ENCODE measurements at places on chromosomes 13 and 19.
A peak's percentile ranks its signal among the peaks of the same experiment; 100 is the strongest.

DNA sequence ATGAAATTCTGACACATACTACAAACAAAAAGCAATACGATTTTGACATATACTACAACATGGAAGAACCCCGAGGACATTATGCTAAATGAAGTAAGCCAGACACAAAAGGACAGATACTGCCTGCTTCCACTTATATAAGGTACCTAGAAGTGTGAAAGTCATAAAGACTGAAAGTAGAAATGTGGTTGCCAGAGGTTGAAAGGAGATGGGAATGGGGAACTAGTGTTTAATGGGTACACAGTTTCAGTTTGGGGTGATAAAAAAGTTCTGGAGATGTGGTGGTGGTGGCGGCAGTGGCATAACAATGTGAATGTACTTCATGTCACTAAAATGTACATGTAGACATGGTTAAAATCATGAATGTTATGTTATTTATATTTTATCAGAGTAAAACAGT is 12.1 kb upstream of the NDFIP2 start:
- no peak for DNase-seq
- no peaks in the 10 kb centered on the region for H3K4me1 ChIP-seq
- H3K4me3 ChIP-seq = no peak overlapping the region

DNA sequence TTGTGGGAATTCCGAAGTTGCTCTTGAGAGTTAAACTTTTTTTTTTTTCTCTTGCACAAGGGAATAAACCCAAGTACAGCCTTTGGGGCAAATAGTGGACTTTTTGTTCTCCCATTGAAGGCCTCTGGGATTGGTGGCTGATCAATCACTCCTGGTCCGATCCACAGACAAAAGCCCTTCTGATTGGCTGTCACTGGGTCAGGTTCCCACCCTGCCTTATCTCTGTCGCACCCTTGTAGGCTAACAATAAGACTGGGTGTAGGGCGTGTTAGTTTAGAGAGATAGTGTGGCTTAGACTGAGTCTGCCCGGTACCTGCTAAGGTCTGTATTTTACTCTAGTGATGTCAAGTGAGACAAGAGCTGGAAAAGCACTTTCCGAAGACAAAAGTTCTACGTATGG is 380.8 kb downstream of the NDFIP2 start:
- no peaks in the 10 kb centered on the region for H3K4me1 ChIP-seq
- H3K4me3 ChIP-seq = no peak overlapping the region
- no peak for DNase-seq
- H3K27me3 ChIP-seq = no peaks in the 10 kb centered on the region
- H3K27ac ChIP-seq = no peak overlapping the region
- H3K36me3 ChIP-seq = no peaks in the 10 kb centered on the region

GRCh38 chr13:50691176-50691680 is 152.3 kb downstream of the DLEU7 start:
- no peaks in the 10 kb centered on the region for H3K36me3 ChIP-seq
- no peak overlapping the region for H3K4me3 ChIP-seq
- no peak overlapping the region for H3K27ac ChIP-seq
- peaks cover 4% of the 10 kb centered on the region for H3K4me1 ChIP-seq
- H3K27me3 ChIP-seq = no peaks in the 10 kb centered on the region
- DNase-seq = no peak

GRCh38 chr19:33111587-33111986 is 20.3 kb upstream of the WDR88 start:
- no peak for DNase-seq
- no peaks in the 10 kb centered on the region for H3K36me3 ChIP-seq
- no peaks in the 10 kb centered on the region for H3K4me1 ChIP-seq
- no peak overlapping the region for H3K27ac ChIP-seq
- H3K27me3 ChIP-seq = no peaks in the 10 kb centered on the region

DNA sequence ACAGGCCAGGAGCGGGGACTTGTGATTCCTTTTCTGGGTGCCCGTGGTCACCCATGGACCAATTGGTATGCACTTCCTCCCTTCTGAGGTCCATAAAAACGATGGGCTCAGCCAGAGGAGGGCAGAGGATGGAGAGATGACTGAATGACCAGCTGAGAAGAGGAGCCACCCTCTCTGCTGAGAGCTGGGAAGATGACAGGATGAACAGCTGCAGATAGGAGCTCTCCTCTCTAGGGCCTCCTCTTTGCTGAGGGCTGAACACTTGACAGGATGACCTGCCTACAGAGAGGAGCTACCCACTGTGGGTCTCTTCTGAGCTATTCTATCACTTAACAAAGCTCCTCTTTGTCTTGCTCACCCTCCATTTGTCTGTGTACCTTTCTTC is 4.1 kb downstream of the IGFL4 start:
- no peak overlapping the region for H3K4me3 ChIP-seq
- no peaks in the 10 kb centered on the region for H3K36me3 ChIP-seq
- H3K27ac ChIP-seq = peak overlapping the region; percentile 43
- H3K4me1 ChIP-seq = no peaks in the 10 kb centered on the region
- no peak for DNase-seq

Measured in breast epithelium (tissue), 4 donors.